Airway epithelial cell (primary cell): ENCODE measurements at places on chromosomes 4 and X. TPM values are rescaled to one million over a fixed set of nuclear protein-coding genes. Genes with fewer than 3 reads are reported as not detected.

The MAGEB1 gene
- total RNA-seq = not detected in 2 replicates

The EDA2R gene
- 0.60 and 1.7 TPM in 2 replicates for total RNA-seq

The GLRA3 gene
- total RNA-seq = not detected in 2 replicates

The NR3C2 gene
- 0.14 and 0.42 TPM in 2 replicates for total RNA-seq

The SATL1 gene
- not detected in 2 replicates for total RNA-seq

The STARD8 gene
- total RNA-seq = 0.07 TPM in 1 of 2 replicates, not detected in the other

The NUDT11 gene
- 11.8 and 12.8 TPM in 2 replicates for total RNA-seq

The LIMCH1 gene
- total RNA-seq = 2.4 and 3.6 TPM in 2 replicates

The SLC25A43 gene
- total RNA-seq = 11.3 and 18.2 TPM in 2 replicates

The GTPBP6 gene
- 41.0 and 41.1 TPM in 2 replicates for total RNA-seq

The TRMT44 gene
- 12.0 and 17.8 TPM in 2 replicates for total RNA-seq

The ADGRL3 gene
- 0.19 and 0.21 TPM in 2 replicates for total RNA-seq

The PHKA1 gene
- total RNA-seq = 8.7 and 11.1 TPM in 2 replicates

The PFKFB1 gene
- not detected in 2 replicates for total RNA-seq

The LAS1L gene
- total RNA-seq = 41.7 and 43.2 TPM in 2 replicates

The CD38 gene
- total RNA-seq = 0.07 TPM in 1 of 2 replicates, not detected in the other

The SOD3 gene
- total RNA-seq = 0.21 and 1.9 TPM in 2 replicates

The SPATA18 gene
- 3.5 and 6.2 TPM in 2 replicates for total RNA-seq

The NPY2R gene
- not detected in 2 replicates for total RNA-seq

The DRD5 gene
- not detected in 2 replicates for total RNA-seq
